Hematopoietic multipotent progenitor cell treated with erythropoietin and hydrocortisone succinate and interleukin-3 and kit ligand, for 6 days (in vitro differentiated cells): ENCODE measurements at places on chromosomes 4 and X.
A peak's percentile ranks its signal among the peaks of the same experiment; 100 is the strongest.

DNA sequence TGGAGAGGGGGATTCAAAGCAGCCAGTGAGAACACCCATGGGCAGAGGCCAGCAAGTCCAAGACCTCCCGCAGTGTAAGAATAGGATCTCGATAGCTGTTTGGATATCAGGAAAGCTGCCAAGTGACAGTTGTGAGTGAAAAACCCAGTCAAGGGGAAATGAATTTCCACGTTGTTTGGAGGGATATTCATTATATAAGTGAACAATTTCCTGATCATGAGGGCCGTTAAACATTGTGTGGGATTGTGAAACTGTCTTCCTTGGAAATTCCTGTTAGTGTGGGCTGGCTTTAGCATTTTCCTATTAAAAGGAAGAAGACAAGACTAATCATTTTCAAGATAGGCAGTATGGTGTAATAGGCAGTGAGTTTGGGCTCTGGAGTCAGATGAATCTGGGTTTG, 15.0 kb downstream of the CLDN2 start:
- DNase-seq = no peak

- no peak for DNase-seq
Measured at GRCh38 chr4:186291256-186291890, 25.4 kb downstream of the F11 start.

- no peak for DNase-seq
Measured at GRCh38 chrX:9318766-9319165, 146.1 kb upstream of the TBL1X start.

DNA sequence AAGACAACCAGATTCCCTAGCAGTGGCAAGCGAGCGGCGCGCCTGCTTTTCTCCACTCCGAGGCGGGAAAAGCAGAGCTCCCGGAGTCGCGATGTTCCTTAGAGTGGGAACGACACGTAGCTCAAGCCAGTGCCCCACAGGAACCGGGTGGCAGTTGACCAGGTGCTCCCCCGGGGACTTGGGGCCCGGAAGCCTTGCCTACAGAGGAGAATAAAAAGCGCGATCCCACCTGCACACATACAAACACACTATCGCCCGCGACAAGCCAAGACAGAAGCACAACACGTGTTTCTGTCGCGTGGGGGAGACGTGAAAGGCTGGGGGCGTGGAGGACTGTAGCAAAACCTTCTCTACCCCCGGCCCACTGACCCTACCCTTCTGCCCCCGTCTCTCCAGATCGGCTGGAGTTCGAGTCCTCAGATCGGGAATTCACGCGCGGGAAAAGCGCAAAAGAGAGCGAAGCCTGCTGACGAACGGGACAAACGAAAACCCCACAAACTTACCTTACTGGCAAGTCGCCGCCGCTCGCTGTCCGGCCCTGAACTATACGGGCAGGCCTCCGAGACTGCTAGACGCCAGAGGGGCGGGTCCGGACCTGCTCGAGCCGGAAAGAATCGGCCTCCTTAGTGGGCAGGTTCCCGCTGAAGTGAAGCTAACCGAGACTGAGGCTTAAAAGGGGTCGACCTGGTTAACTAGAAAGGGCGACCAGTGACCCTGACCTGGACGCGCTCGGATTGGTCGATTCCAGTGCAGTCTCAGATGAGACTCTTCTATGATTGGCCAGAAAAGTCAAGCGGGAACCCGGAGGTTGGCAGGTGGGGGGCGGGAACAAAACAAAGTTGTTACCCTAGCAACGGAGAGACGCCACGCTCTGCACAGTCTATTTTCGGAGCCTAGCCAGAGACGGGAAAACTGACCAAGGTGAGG, at the start of the genes DNAAF6 and NUP62CL:
Gene DNAAF6, plus strand, starts transcription at position 842 of the 927 bp plus-strand sequence. CDS start 6,265 bp downstream, outside the sequence.
Gene NUP62CL, minus strand, starts transcription at position 664 of the 927 bp plus-strand sequence. CDS start 31,287 bp downstream, outside the sequence.
- peak; percentile 92 for DNase-seq

DNA sequence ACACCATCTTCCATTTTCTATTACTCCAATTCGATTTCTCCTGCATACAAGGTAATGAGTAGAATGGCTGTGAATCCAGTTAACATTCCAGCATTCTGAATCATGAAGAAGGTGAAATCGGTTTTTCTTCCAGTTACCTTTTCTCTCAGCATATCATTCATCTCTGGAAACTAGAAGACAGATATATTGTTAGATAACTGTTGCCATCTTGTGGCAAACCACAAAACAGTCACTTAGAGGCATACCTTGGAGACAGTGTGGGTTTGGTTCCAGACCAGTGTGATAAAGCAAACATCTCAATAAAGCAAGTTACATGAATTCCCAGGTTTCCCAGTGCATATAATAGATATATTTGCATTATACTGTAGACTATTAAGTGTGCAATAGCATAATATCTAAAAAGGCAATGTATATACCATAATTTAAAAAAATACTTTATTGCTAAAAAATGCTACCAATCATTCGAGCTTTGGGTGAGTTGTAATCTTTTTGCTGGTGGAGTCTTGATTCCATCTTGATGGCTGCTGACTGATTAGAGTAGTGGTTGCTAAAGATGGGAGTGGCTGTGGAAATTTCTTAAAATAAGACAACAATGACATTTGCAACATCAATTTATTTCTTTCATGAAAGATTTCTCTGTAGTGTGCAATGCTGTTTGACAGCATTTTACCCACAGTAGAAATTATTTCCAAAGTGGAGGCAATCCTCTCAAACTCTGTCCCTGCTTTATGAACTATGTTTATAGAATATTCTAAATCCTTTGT, 82.1 kb downstream of the SLC39A8 start:
- DNase-seq = peak; percentile 43

- DNase-seq = no peak
Measured at GRCh38 chr4:185550933-185551332, 15.6 kb upstream of the PDLIM3 start.

- DNase-seq = no peak
Measured at GRCh38 chr4:1241936-1242505, 6.9 kb downstream of the CTBP1 start.

DNA sequence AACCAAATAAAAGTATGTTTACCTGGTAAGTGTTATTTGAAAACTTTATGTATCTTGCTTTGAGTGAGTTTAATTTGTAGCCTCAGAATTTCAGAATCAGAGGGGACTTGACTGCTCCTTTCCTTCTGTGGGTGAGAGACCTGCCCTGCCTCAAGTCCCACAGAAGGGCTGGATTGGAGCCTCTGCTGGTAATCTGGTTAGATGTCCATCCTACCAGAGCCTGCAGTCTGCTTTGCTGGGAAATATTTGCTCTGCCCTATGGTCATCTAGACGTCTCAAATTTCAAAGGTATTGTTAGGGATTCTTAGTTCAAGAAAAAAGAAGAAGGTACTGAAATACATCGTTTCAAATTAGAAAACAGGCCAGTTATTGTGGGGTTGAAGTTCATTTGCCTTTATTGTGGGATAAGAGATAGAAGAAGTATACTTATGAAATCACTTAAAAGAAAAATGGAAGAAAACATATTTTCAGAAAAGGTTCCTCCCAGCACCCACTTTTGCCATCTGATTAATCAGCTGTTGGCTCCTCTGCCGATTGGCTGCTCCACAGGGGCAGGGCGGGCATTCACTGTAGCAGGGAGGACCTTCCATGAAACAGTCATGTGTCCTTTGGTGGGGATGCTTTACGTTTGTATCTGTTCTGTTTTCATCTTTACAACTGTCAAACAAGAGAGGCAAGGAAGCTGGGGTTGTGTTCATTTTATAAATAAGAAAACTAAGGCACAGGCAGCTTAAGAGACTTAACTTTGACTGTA, 73.3 kb upstream of the TLR2 start:
- DNase-seq = no peak

DNA sequence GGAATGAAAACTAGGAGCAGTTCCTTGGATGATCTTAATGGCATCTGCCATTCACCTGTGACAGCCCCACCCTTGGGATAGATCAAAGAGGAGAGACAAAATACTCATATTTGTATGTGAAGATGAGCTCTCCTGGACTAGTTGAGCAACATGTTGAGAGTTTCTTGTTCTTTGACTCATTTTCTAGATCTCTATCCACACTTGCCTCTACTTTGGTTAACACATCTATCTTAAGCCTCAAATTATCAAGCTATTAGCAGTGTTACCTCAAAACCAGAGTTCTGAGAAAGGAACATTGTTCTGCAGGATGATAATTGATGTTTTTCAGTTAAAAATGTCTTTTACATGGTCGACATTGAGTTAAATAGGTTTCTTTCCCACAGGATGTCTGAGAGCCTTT, 94.2 kb upstream of the TEX13D start:
- DNase-seq = no peak

DNA sequence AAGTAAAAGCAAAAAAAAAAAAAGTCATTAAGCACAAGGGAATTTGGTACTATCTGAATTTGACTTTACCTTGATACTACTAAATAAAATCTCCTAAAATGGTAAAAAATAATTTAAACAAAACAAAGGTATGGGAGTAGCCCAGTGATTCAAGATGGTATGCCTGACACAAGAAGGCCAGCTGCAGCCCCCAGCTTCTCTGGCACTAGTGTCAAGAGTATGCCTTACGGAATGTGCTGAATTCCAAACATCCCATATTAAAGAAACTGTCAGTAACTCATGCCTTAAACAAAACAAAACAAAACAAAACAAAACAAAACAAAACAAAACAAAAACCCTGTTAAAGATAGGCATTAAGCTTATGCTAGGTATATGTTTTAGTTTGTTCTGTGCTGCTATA, 80.8 kb downstream of the RASL11B start:
- DNase-seq = no peak

DNA sequence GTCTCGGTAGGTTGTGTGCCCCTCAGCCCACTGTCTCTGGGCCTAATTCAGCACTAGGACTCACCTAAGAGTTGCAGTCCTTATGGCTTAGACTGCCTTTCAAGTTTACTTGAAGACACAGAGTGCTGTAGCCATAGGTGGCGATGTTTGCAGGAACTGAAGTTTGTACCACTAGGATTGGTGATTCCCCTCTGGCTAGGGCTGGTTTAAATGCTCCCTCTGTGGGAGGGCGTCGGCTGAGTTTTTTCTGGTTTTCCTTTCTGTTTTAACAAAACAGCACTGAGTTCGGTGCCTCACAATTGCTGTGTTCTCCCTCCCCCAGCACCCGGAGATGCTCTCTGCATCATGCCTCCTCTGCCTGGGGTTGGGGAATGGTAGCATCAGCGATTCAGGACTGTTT, 480.9 kb downstream of the PCDH11X start:
- no peak for DNase-seq

DNA sequence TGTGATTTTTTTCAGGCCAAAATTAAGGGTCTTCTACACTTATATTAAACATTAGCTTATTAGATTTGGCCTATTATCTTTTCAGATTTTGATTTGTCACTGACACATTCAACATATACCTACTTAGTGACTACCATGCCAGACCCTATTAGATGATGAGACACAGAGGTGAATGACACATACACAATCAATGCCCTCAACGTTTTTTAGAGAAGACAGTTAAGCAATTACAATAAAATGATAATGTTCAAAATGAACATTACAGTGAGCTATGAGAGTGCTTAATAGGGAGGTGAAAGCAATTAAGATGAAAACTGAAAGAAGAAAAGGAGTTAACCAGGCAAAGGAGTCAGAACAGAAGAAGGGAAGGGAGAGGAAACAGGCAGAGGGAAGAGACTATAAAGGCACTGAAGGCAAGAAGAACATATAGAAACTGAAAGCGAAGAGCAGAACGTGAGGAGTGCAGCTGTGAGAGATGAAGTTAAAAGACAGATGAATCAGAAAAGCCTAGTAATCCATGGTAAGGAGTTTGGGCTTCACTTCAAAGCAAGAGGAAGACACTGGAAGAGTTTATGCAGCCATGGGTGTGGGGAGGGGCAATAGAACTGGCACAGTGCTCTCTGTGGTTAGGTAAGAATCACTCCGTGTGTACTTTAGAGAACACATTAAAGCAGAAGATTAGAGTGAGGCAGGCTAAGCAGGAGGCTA, 119.0 kb downstream of the REELD1 start:
- no peak for DNase-seq

- DNase-seq = no peak
Measured at GRCh38 chrX:22527302-22527701, 254.6 kb downstream of the CBLL2 start.
